ENCODE measurements at places on chromosomes 11 and 22. TPM values are rescaled to one million over a fixed set of nuclear protein-coding genes. Genes with fewer than 3 reads are reported as not detected.
A peak's percentile ranks its signal among the peaks of the same experiment; 100 is the strongest.

DNA sequence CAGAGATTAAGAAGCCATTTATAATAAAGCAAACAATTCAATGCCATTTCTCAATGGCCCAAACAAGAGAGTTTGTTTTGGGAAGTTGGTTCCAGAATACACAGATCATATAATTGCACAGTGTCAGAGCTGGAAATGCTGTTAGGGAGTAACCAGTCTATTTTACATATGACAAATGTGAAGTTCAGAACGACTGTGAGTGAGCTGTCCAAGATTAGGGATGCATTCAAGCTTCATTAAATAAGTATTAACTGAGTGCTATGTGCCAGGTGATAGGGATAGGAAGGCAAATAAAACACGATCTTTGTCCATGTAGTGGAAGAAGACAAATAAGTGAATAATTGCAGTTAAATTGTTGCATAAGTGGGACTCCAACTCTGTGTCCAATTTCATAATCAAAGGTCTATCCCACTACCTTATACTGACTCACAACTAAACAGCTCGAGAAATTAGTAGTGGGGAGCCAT, 33.1 kb upstream of the PICALM start:
- no peaks in the 10 kb centered on the region for H3K27me3 ChIP-seq
- DNase-seq = no peak

- no peak overlapping the region for H3K4me3 ChIP-seq
- no peak overlapping the region for H3K27ac ChIP-seq
- H3K27me3 ChIP-seq = no peaks in the 10 kb centered on the region
- peaks cover 14% of the 10 kb centered on the region for H3K4me1 ChIP-seq
These were observed 12.0 kb downstream of the ETS1 start for GRCh38 chr11:128575174-128575960.

DNA sequence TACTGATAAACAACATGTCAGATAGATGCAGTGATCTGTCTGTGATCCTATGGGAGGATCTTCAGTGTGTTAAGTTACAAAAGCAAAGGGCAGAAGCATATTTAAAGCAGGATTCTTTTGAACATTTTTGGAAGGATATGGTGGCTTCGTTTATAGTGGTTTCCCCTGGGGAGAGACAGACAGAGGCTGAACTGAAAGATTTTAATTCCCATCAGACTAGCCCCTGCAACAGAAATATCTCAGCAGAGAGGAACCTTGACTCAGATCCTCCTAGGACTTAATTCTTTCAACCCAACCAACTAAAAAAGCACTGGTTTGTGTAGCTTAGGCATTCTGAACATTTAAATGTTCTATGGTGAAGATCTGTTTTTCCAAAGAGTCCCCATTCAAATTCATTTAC, 5.7 kb downstream of the CLTCL1 start:
- H3K4me3 ChIP-seq = no peak overlapping the region
- no peaks in the 10 kb centered on the region for H3K36me3 ChIP-seq
- H3K27me3 ChIP-seq = peaks cover 3% of the 10 kb centered on the region
- peaks cover 34% of the 10 kb centered on the region for H3K4me1 ChIP-seq
- peak; percentile 53 for DNase-seq

DNA sequence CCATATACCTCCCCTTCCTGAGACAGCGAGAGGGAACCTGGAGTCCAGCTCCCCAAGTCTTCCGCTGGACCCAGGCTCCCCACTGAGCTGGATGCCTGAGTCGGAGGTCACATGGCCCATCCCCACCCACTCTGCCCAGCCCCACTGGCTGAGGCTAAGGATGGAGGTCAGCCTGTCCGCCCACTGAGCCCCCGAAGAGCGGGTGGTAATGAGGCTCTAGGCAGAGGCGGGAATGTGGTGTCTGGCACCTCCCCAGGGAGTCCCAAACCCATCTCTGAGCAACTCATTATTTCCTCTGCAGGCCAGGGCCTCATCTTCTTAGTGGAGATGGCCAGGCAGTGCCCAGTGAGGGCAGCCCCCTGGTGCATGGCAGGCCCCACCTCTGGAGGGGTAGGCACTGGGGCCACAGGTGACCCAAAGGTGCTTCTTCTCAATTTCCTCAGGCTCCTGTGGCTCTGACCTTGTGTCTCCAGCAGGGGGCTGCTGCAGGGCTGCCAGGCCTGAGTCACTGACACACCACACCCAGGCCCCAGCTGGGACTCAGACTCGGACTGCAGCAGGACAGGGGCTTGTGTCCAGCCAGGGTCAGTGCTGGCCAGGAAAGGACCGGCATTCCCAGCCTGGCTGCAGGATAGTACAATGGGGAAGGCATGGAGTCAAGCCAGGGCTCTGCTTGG, 10.2 kb upstream of the PDE2A start:
- H3K4me3 ChIP-seq = no peak overlapping the region
- H3K4me1 ChIP-seq = no peaks in the 10 kb centered on the region
- H3K27ac ChIP-seq = no peak overlapping the region
- no peaks in the 10 kb centered on the region for H3K27me3 ChIP-seq

OR5A2 gene
- total RNA-seq = not detected

Measured in Karpas-422 (cell line).